Activated T-cell treated with anti-CD3 and anti-CD28 coated beads, Interleukin-2, amount 50 U/mL, for 4 hours (primary cell): ENCODE measurements at places on chromosomes 7 and 10. TPM values are rescaled to one million over a fixed set of nuclear protein-coding genes. Genes with fewer than 3 reads are reported as not detected.

The C10orf90 gene
- total RNA-seq: not detected

The LIPM gene
- not detected for total RNA-seq

- no peak for DNase-seq
Measured at GRCh38 chr7:73338321-73338720, 10.4 kb downstream of the FKBP6 start.

DNA sequence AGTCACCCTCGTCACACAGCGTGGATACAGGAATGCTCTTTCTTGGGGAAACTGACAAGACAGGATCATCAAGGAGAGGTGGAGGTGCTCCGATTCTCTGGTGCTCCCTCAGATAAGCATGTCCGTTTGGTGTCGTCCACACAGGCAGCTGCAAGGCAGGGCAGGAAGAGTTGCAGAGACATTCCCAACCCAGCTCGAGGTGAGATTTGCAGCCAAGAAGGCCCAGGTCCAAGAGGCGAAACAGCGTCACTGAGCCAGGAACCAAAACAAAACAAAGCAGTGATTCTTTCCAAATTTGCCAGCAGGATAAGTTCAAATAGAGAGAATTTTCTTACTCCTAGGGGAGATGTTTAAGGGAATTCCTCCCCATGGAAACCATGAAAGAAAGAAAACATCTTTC, 386.5 kb upstream of the PFKP start:
- no peak for DNase-seq

DNA sequence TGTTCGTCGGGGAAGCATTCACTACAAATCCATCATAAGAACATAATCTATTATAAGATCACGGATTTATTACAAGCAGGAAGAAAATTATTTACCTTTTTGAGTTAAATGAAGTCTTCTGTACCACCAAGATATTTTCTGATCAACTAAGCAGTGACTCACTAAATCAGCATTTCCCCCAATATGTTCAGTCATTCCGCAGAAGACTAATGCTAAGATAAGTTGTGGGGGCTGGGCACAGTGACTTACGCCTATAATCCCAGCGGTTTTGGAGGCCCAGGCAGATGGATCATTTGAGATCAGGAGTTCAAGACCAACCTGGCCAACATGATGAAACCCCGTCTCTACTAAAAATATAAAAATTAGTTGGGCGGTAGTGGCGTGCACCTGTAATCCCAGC, 144.2 kb upstream of the EGR2 start:
- DNase-seq: no peak

GRCh38 chr10:118307859-118308258, 34.3 kb downstream of the FAM204A start:
- no peak for DNase-seq

DNA sequence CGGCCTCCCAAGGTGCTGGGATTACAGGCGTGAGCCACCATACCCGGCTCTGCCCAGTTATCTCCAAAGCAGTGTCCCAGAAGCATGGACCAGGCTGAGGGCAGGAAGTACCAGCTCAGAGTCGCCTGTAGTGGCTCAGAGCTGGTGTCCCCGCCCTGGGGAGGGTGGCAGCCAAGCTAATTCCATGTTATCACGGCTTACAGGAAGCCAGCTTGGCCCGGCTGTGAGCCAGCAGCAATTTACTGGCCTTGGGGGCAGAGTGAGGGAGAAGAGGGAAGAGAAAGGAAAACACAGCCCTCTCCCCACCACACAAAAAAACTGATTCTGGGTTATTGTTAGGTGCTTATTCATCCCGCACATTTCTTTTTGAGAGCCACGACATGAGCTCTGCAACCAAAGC, 88.1 kb downstream of the HIP1 start:
- no peak for DNase-seq

DNA sequence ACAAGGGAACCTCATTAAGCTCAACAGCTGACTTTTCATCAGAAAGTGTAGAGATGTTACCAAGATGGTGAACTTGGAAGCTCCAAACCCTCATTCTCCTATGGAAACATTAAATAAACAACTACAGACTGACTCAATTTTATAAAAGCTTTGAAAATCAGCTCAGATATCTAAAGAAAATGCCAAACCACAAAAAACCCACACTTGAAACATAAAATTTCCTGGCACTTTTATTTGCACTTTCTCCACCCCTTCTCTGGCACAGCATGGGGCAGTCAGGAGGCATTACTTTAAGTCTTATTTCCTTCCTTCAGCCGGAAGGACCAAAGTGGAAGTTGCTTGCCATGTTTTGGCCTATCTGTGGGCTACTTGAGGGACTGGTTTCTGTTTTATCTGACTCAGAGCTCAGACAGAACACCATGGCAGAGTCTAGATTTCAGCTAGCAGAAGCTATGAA, 114.7 kb downstream of the ODAD2 start:
- no peak for DNase-seq

- DNase-seq: no peak
Measured at GRCh38 chr7:69796416-69796815, 198.1 kb downstream of the AUTS2 start.

DNA sequence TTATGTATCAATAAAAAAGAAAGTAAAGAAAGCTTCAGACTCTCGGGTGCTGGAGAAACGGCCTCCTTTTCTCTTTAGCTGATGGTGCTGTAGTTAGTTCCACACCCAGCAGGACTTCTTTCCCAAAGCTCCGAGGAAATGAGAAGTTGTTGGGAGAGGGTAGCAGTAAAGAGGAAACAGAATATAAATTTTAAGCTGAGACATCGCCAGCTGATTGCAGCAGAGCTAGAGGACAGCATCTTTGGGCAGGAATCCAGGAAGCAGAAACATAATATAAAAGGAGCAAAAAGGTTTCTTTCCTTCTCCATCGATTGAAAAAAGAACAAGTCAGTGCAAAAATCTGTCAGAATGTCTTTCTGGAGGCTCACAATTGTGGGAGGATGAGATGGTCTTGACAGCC, 616.9 kb upstream of the FOXK1 start:
- no peak for DNase-seq

GRCh38 chr7:90642978-90643377, 46.9 kb downstream of the CDK14 start:
- no peak for DNase-seq

- DNase-seq: peak; percentile 9
Measured at GRCh38 chr10:99560277-99561126, 27.8 kb downstream of the NKX2-3 start.

- no peak for DNase-seq
Measured at GRCh38 chr7:157795199-157795598, 458.4 kb downstream of the DNAJB6 start.

DNA sequence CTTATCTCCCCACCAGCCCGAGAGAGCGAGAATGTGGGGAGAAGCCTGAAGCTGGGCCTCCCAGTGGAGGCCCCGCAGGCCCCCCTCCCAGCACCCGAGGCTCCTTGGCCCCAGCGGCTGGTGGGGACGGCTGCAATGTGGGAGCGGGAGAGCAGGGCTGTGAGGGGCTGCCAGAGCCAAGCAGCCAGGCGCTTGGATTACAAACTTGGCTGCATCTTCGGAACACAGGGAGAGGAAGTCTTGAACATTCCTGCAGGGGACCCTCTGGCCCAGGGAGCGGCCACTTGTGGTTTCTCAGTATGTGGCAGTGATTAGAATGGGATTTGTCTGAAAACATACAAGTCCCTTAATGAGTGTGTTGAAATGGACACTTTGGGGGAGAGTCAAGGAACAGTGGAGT, 23.2 kb downstream of the ELN start:
- DNase-seq: no peak

DNA sequence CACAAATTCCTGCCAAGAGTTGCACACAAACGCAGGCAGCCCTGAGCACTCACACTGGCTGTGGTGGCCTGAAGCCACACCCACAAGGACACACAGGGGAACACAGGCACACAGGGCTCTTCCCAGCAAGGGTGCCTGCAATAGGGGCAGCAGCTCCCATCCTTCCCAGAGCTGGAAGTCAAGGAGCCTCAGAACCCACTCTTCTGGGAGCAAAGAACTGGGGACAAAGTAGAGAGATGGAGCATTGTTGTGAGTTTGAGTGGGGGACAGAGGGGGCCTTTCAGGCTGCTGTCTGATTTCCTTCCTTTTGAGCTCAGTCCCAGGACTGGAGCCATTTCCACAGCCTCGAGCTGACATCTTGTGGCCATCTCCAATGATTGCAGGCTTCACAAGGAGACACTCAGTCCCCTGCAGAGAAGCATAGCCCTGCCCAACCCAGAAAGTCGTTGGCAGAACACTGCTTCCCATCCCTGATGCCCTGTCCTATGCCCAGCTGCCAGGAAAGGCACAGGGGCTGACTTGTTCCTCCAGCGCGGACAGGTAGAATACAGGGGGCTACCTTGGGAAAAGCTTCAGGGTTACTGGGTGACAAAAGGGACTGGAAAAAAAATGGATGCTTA, 34.4 kb upstream of the SLF2 start:
- no peak for DNase-seq

- no peak for DNase-seq
Measured at GRCh38 chr10:7170626-7171322, 240.1 kb downstream of the SFMBT2 start.

DNA sequence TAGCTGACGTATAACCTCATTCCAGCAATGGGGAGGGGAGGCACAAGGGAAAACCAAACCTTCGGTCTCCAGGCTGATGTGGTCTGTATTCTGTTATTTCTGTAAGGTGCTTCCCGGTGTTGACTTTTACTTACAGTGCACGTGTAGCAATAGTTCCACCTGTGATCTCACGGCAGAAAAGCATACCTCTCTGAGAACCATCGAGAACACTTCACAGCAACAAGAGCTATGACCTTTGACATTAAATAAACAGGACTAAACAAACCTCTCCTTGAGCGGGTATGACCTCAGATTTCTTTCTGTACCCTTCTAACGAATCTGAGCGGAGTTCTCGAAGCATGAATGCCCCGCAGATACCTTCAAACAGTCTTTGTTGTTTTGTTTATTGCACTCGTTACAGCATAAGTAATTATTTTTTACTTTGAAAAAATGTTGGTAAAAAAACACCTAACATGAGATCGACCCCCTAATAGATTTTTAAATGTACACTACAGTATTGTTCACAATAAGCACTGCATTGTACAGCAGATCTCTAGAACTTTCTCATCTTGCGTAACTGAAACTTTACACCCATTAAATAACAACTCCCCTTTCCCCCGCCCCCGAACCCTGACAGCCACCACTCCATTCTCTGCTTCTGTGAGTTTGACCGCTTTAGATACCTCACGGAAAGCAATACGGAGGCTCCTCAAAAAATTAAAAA, 282.3 kb downstream of the GATA3 start:
- DNase-seq: no peak

GRCh38 chr10:86671985-86672710, 3.8 kb downstream of the LDB3 start:
- DNase-seq: no peak

GRCh38 chr10:62869958-62870357, 53.8 kb upstream of the EGR2 start:
- DNase-seq: no peak

DNA sequence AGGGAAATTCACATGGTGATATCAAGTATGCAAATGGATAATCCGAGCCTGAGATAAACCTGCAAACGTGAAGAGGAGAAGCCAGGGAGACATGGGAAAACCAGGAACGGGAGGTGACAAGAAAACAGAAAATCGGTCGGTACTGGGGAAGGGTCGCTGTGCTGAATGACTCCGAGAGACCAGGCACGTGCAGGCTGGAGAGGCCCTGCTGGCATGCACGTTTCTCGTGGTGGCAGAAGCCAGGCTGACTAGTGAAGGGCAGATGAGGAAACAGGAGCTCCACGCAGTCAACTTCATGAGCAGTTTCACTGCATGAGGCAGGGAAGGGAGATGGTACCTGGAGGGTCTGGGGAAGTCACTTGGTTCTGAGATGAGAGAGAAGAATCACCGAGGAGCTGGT, 48.3 kb downstream of the KIAA1549 start:
- DNase-seq: no peak
